ENCODE measurements at places on chromosomes 1 and 21. TPM values are rescaled to one million over a fixed set of nuclear protein-coding genes. Genes with fewer than 3 reads are reported as not detected.

OR2L2 gene
- total RNA-seq: not detected

RAB42 gene
- 2.1 TPM for total RNA-seq

VANGL2 gene
- 1.2 TPM for total RNA-seq

AKT3 gene
- 21.2 TPM for total RNA-seq

PRPF38B gene
- total RNA-seq: 22.8 TPM

PDE4B gene
- total RNA-seq: 16.7 TPM

IFI44L gene
- total RNA-seq: 0.02 TPM

GPR161 gene
- total RNA-seq: 9.2 TPM

ZNF648 gene
- not detected for total RNA-seq

SMCP gene
- total RNA-seq: not detected

UBXN10 gene
- not detected for total RNA-seq

TPTE gene
- total RNA-seq: not detected

LCE3E gene
- not detected for total RNA-seq

S100A3 gene
- total RNA-seq: 90.5 TPM

SYTL1 gene
- total RNA-seq: 0.68 TPM

HMGCS2 gene
- not detected for total RNA-seq

HSD3B2 gene
- total RNA-seq: not detected

CHI3L1 gene
- not detected for total RNA-seq

MATN1 gene
- total RNA-seq: 0.10 TPM

CSTB gene
- total RNA-seq: 87.1 TPM

RGS13 gene
- total RNA-seq: not detected

ANKRD65 gene
- total RNA-seq: 0.07 TPM

SLC44A3 gene
- total RNA-seq: 1.6 TPM
